ENCODE measurements at places on chromosomes 3 and 15. TPM values are rescaled to one million over a fixed set of nuclear protein-coding genes. Genes with fewer than 3 reads are reported as not detected.
A peak's percentile ranks its signal among the peaks of the same experiment; 100 is the strongest.

- H3K36me3 ChIP-seq, result peaks cover 38% of the 10 kb centered on the region
- H3K27ac ChIP-seq, result peak overlapping the region; percentile 98
- peak overlapping the region; percentile 75 for H3K4me3 ChIP-seq
- peaks cover 86% of the 10 kb centered on the region for H3K4me1 ChIP-seq
Observed at GRCh38 chr3:187041362-187042307, 97.7 kb downstream of the RPL39L start.

DNA sequence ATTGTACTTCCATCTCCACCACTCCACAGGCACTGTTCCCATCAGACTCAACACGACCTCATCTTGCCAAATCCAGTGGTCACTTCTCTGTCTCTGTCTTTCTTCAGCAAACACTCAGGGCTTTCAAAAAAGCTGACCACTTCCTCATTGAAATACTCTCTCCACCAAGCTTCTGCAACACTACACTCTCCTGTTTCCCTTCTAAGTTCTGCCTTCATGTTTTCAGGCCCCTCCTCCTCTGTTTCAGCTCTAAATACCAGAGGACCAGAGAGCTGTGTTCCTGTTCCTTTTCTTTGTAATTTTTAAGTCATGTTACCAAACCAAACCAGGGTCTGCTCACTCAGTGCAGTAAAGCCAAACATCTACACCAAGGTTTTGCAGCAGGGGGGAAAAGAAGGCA lies 33.8 kb upstream of the ACP3 start:
- H3K4me3 ChIP-seq, result no peak overlapping the region
- H3K36me3 ChIP-seq, result peaks cover 3% of the 10 kb centered on the region
- no peak overlapping the region for H3K27ac ChIP-seq
- DNase-seq, result no peak
- H3K27me3 ChIP-seq, result peaks cover 20% of the 10 kb centered on the region
- no peaks in the 10 kb centered on the region for H3K4me1 ChIP-seq

- no peaks in the 10 kb centered on the region for H3K27me3 ChIP-seq
- H3K4me3 ChIP-seq, result peak overlapping the region; percentile 31
- no peak for DNase-seq
- peaks cover 78% of the 10 kb centered on the region for H3K4me1 ChIP-seq
Observed at GRCh38 chr3:114314282-114314681, 20.5 kb downstream of the TIGIT start.

- H3K4me3 ChIP-seq, result peak overlapping the region; percentile 77
- DNase-seq, result no peak
- H3K4me1 ChIP-seq, result no peaks in the 10 kb centered on the region
- no peak overlapping the region for H3K27ac ChIP-seq
Observed at GRCh38 chr3:38345879-38346586, 552 bp upstream of the XYLB start.

The EPB42 gene
- not detected for total RNA-seq

GRCh38 chr15:40892447-40893012 lies 1.7 kb upstream of the VPS18 start:
- peaks cover 41% of the 10 kb centered on the region for H3K4me1 ChIP-seq
- H3K27ac ChIP-seq, result no peak overlapping the region
- H3K4me3 ChIP-seq, result peak overlapping the region; percentile 36
- peaks cover 6% of the 10 kb centered on the region for H3K27me3 ChIP-seq

The CCDC33 gene
- total RNA-seq, result not detected

DNA sequence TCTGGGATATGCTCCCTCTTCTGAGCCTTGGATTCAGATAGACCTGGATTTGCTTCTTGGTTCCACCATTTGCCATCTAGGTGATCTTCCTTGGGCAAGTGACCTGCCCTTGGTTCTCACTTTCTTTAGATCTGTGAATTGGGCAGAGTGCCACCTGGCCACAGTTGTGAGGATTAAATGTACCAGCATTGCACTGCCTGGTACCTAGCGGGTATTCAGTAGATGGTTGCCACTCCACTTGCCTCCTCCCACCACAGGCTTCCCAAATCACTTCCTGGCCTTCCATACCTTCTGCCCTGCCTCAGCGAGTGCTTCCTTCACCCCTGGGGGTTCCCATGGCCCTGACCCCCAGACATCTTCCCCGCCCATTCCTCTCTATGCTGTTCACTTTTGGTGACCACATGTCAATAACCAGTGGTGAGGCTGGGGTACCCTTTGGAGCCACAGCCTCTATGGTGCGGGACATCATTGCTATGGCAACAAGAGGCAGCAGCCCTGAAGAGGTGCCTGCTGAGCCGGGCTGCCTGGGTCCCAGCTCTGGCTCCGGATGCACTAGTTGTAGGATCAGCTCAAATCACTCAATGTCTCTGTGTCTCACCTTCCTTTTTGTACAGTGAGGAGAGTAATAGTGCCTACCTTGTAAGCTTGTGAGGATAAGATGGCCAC lies 40.5 kb downstream of the CMTM7 start:
- H3K4me1 ChIP-seq, result peaks cover 95% of the 10 kb centered on the region
- peak overlapping the region; percentile 97 for H3K27ac ChIP-seq
- peak overlapping the region; percentile 88 for H3K4me3 ChIP-seq
- no peaks in the 10 kb centered on the region for H3K27me3 ChIP-seq
- DNase-seq, result no peak

DNA sequence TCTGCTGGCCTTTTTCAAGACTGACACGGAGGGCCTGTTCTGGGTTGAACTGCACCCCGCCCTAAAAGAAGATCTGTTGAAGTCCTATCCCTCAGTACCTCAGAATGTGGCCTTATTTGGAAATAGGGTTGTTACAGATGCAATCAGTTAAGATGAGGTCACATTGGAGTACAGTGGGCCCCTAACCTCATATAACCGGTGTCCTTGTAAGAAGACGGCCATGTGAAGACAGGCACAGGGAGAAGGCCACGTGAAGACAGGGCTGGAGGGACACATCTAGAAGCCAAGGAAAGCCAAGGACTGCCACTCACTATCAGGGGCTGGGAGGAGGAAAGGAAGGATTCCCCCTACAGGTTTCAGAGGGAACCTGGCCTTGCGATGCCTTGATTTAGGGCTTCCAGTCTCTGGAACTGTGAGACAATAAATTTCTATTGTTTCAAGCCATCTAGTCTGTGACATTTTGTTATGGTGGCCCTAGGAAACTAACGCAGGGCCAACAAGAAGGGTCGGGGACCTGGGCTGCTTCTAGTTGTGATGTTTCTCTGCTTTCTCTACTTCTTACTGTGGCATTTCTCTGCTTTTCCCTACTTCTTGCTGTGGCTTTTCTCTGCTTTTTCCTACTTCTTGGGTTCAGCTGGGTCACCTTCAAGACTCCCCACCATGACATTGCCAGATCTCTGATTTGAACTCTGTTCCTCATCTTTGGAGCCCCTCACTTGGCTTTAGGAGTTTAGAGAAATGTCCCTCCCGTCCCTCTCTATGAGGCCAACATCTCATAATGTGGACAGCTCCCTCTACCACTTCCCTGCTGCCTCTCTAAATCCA lies 4.8 kb upstream of the CCDC174 start:
- no peak for DNase-seq
- H3K4me3 ChIP-seq, result no peak overlapping the region
- no peaks in the 10 kb centered on the region for H3K36me3 ChIP-seq

The ZIC4 gene
- total RNA-seq, result not detected

The WDR72 gene
- not detected for total RNA-seq

DNA sequence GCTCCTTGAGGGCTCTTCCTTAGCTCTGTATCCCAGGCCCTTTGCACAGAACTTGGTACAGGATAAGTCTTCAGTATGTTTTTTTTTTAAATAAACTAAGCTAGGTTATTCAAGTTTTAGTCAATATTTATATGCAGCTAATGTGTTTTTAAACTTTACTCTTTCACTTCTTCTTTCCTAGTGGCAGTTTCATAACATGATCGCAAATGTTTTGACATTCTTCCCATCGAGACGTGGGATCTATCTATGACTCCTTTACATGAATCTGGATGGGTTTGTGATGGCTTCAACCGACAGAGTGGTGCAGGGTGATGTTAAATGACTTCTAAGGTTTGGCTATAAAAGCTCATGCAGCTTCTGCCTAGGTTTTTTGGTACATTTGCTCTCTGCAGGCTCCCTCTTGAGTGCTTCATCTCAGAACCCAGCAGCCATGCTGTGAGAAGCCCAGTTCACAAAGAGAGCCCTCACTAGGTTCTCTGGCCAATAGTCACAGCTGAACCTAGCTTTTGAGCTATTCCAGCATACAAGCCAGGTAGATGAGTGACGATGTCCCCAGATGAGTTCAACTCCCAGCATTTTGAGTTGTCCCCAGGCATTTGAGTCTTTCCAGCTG lies 13.5 kb upstream of the MECOM start:
- peaks cover 29% of the 10 kb centered on the region for H3K27me3 ChIP-seq
- H3K4me1 ChIP-seq, result no peaks in the 10 kb centered on the region
- H3K4me3 ChIP-seq, result no peak overlapping the region
- H3K27ac ChIP-seq, result no peak overlapping the region

- H3K4me3 ChIP-seq, result no peak overlapping the region
- H3K36me3 ChIP-seq, result no peaks in the 10 kb centered on the region
- peaks cover 5% of the 10 kb centered on the region for H3K27me3 ChIP-seq
- DNase-seq, result no peak
Observed at GRCh38 chr3:32630266-32630665, 54.7 kb upstream of the CNOT10 start.

- H3K27ac ChIP-seq, result no peak overlapping the region
- H3K27me3 ChIP-seq, result peaks cover 33% of the 10 kb centered on the region
- no peak overlapping the region for H3K4me3 ChIP-seq
- no peak for DNase-seq
- H3K36me3 ChIP-seq, result no peaks in the 10 kb centered on the region
- no peaks in the 10 kb centered on the region for H3K4me1 ChIP-seq
Observed at GRCh38 chr3:136209921-136210320, 13.8 kb upstream of the MSL2 start.

- H3K4me3 ChIP-seq, result no peak overlapping the region
- peaks cover 45% of the 10 kb centered on the region for H3K4me1 ChIP-seq
- no peak for DNase-seq
- H3K27me3 ChIP-seq, result peaks cover 5% of the 10 kb centered on the region
- H3K36me3 ChIP-seq, result peaks cover 8% of the 10 kb centered on the region
Observed at GRCh38 chr15:73922186-73923151, 3.8 kb upstream of the LOXL1 start.

The ITPKA gene
- 14.9 TPM for total RNA-seq

The CCR2 gene
- total RNA-seq, result not detected

DNA sequence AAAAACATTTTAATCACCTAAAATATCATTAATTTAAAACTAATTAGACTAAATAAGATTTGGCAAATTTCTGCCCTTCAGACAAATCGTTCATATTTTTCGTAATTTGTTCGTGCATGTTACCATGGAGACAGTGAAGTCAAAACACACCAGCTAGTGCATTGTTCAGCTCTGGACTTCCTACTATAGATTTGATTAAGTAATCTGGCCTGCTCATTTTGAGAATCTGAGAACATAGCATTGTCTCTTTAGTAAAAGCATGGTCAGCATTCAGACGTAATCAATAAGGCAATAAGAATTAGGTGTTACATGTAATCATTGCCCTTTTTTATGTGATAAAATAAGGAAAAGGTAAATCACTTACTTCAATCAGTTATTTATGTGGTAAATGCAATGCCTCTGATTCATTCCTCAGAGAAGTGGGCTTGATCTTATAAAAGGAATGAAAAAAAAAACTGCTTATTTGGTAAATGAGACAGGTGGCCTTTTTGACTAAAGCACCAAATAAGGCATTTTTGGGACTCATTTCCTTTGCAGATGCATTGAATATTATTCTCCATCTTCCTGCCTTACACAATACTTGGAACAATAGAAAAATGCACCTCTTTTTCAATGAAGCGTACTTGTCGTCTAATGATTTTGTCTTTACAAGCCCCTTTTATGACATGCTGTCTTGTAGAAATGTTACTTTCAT lies 84.5 kb upstream of the FNDC3B start:
- H3K4me3 ChIP-seq, result no peak overlapping the region
- no peak for DNase-seq
- H3K27me3 ChIP-seq, result peaks cover 17% of the 10 kb centered on the region
- H3K27ac ChIP-seq, result no peak overlapping the region

GRCh38 chr3:32842531-32842931 lies 24.7 kb downstream of the TRIM71 start:
- no peak overlapping the region for H3K4me3 ChIP-seq
- no peak overlapping the region for H3K27ac ChIP-seq
- no peak for DNase-seq
- no peaks in the 10 kb centered on the region for H3K27me3 ChIP-seq

The P3H2 gene
- total RNA-seq, result not detected

DNA sequence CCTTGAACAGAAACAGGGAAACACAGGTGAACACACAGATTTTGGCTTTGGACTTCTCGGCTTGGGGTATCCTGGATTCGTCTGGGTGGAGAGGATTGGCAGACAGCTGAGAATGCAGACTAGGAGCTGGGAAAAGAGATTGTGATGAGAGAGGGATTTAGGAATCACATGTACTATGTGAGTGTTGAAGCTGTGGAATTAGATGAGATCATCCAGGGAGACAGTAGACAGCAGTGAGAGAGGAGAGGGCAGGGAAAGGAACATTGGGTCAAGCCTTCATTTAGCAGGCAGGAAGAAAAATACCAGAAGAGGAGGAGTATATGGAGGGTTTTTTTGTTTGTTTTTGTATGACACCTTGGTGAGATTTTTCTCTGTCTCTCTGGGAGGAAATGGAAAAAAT lies 262.1 kb upstream of the TBL1XR1 start:
- DNase-seq, result no peak
- H3K27me3 ChIP-seq, result no peaks in the 10 kb centered on the region
- no peak overlapping the region for H3K4me3 ChIP-seq
- peaks cover 7% of the 10 kb centered on the region for H3K4me1 ChIP-seq
- H3K27ac ChIP-seq, result no peak overlapping the region

- H3K36me3 ChIP-seq, result no peaks in the 10 kb centered on the region
- DNase-seq, result no peak
- no peak overlapping the region for H3K27ac ChIP-seq
- H3K4me1 ChIP-seq, result no peaks in the 10 kb centered on the region
Observed at GRCh38 chr3:2772803-2773202, 337.4 kb downstream of the IL5RA start.

DNA sequence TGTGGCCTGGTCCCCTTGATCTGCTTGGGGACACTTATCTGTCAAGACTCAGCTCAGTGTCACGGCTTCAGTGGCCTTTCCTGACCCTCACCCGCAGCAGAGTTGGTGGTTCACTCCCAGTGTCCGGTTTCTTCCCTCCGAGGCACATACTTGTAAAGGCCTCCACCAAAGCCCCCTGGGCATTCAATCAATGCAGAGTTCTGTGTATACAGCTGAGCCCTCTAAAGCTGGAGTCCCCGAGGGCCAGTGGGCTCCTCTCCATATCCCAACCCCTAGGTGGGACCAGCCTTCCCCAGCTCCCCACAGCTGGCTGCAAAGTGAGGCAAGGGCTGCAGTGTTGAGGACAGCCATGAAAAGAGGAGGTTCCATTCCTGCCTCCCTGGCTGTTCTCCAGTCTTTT lies 70.9 kb upstream of the RGMA start:
- DNase-seq, result no peak
- no peak overlapping the region for H3K27ac ChIP-seq
- peaks cover 11% of the 10 kb centered on the region for H3K4me1 ChIP-seq
- H3K27me3 ChIP-seq, result no peaks in the 10 kb centered on the region

- H3K4me1 ChIP-seq, result peaks cover 64% of the 10 kb centered on the region
- DNase-seq, result peak; percentile 70
Observed at GRCh38 chr3:32391643-32392535, at the start of gene CMTM7. Gene CMTM7 (plus strand): TSS chr3:32391853. CDS start chr3:32391907, 54 bp downstream.

The IQCH gene
- 3.7 TPM for total RNA-seq

DNA sequence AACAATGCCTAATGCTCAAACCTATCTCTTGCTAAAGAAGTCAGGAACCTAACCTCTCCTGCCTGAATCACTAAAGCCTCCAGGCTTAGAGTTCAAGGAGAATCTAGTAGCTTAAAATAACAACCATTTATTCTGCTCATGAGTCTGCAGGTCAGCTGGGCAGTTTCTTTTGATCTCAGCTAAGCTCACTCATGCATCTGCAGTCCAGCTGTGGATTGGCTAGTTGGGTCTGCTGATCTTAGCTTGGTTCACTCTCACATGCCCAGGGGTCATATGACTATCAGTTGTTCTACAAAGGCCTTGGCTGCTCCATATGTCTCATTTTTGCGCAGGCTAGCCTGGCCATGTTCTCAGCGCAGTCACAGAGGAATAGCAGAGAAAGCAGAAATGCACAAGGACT lies 109.2 kb upstream of the STT3B start:
- no peak overlapping the region for H3K27ac ChIP-seq
- H3K27me3 ChIP-seq, result no peaks in the 10 kb centered on the region
- H3K4me3 ChIP-seq, result no peak overlapping the region

Measured in activated T-cell treated with anti-CD3 and anti-CD28 coated beads, Interleukin-2, amount 50 U/mL, for 72 hours (primary cell).